ENCODE measurements at places on chromosomes 7 and 10.

GRCh38 chr7:133253519-133253875 is 619 bp downstream of the EXOC4 start:
- DNase-seq: peak; percentile 21

GRCh38 chr10:87505366-87506111 is 846 bp downstream of the MINPP1 start:
- DNase-seq: peak; percentile 28

DNA sequence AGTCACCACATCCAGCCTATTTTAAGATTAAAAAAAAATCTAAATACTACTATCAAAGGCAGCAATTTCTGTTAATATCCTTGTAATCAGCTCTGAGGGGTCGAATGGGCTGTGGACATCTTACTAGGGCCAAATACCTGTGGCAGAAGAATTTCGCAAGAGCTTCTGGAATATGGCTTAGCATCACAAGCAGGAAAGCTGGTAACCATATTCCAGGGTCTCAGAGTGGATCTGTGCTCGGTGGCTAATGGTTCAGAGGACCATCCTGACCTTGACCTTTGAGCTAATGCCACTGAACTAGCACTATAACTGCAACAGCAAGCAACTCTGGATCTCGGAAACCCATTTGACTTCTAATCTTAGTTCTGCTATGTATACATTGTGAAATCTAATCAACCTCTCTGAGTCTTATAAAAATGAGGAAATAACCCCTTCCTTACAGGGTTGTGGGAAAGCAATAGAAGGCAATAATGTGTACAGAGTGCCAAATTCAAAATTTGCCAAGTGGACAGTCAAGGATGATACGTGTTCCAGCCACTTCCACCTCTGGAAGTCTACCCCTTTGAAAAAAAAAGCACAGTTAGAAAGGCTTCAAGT is 65.5 kb downstream of the CYP26A1 start:
- DNase-seq: no peak

- no peak for DNase-seq
Observed at GRCh38 chr10:94496010-94496409, 49.6 kb upstream of the HELLS start.
